Left lung (tissue), 14 donors: ENCODE measurements at places on chromosomes 1 and 21.

DNA sequence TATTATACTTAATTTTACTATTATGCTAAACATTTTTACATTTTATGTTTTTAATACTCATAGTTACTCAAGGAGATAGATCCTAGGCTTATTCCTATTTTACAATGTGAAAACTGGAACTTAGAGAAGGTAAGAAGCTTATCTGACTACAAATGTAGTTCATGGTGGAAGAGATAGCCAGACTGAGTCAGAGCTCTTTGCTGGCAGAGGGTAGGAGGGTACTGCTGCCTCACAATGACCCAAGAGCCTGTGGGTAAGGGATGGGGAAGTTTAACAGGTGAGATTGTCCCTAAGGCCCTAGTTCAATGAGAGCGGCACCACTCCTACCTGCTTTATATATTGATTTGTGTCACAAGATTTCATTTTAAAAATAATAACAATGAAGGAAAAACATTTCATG, 34.1 kb upstream of the NEK7 start:
- no peaks in the 10 kb centered on the region for H3K27me3 ChIP-seq
- no peak for DNase-seq
- no peak overlapping the region for H3K27ac ChIP-seq
- H3K4me1 ChIP-seq, result peaks cover 6% of the 10 kb centered on the region
- H3K36me3 ChIP-seq, result no peaks in the 10 kb centered on the region
- no peak overlapping the region for H3K4me3 ChIP-seq

DNA sequence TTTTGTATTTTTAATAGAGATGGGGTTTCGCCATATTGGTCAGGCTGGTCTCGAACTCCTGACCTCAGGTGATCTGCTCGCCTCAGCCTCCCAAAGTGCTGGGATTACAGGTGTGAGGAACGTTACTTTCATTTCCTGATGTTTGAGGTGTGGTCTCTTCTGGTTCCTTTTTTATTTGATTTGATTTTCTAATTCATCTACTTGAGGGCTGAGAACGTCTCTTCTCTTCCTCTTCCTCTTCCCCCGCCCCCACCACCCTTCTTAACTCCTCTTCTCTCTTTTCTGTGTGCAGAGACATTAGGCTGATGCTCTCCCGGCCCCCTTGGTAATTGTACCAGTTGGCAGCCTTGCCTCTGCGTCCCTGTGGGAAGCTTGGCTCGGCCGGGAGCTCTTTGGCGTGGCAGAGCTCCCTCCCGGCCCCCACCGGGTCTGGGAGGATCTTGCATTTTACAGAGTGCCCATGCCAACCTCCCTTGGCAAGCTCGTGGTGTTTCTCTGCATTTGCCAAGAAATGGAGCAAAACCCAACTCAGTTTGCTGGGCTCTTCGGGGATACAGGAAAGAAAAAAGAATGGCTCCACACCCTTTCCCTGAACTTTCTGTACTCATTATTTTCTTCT, 19.9 kb downstream of the CRYAA start:
- H3K4me1 ChIP-seq, result no peaks in the 10 kb centered on the region
- H3K27ac ChIP-seq, result no peak overlapping the region
- H3K4me3 ChIP-seq, result no peak overlapping the region
- no peaks in the 10 kb centered on the region for H3K27me3 ChIP-seq

- peak overlapping the region; percentile 100 for H3K27ac ChIP-seq
- peak overlapping the region; percentile 94 for H3K4me3 ChIP-seq
- peak; percentile 67 for DNase-seq
- H3K27me3 ChIP-seq, result no peaks in the 10 kb centered on the region
- H3K4me1 ChIP-seq, result peaks cover 56% of the 10 kb centered on the region
Observed at GRCh38 chr1:86704972-86705664, 742 bp downstream of the SH3GLB1 start.

GRCh38 chr1:21511579-21512522, 2.6 kb downstream of the ALPL start:
- H3K4me3 ChIP-seq, result peak overlapping the region; percentile 47
- peaks cover 4% of the 10 kb centered on the region for H3K36me3 ChIP-seq
- H3K27ac ChIP-seq, result peak overlapping the region; percentile 45

DNA sequence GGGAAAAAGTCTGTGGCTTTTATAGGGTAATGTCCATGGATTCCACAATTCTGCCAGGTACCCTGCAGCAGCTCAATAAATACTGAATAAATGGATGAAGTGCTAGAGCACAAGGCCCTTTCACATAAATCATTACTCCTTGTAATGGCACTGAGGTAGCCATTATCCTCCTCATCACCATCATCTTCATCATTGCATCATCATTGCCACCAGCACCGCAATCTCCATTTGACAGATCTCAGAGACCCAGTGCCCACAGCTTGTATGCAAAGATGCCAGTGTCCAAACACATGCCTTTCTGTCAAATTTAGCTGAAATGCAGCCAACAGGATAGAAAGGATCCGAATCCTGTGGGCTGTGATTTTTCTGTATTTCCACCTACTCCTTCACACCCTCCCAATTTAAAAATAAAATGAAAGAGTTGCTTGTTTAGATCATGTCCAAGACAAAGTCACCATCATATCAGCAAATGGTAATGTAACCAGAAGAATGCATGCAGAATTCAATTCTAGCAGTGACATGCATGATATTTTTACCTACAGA, 17.4 kb downstream of the DAB1 start:
- H3K4me3 ChIP-seq, result no peak overlapping the region
- no peaks in the 10 kb centered on the region for H3K36me3 ChIP-seq
- no peaks in the 10 kb centered on the region for H3K27me3 ChIP-seq
- DNase-seq, result no peak

DNA sequence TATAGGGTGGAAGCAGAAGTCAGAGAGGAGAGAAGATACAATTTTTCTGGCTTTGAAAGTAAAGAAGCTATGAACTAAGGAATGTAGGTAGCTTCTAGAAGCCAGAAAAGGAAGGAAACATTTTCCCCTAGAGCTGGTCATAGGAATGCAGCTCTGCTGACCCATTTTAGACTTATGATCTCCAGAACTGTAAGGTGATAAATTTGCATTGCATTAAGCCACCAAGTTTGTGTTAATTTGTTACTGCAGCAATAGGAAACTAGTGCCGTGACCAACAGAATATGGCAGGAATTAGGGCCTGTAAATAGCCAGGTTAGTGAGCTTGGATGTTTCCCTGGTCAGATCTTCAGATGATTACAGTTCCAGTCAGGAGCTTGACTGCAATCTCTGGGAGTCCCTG, 244.3 kb upstream of the C1orf105 start:
- H3K36me3 ChIP-seq, result no peaks in the 10 kb centered on the region
- H3K4me1 ChIP-seq, result peaks cover 6% of the 10 kb centered on the region
- H3K4me3 ChIP-seq, result no peak overlapping the region

- DNase-seq, result no peak
- no peak overlapping the region for H3K27ac ChIP-seq
- H3K4me3 ChIP-seq, result no peak overlapping the region
- H3K4me1 ChIP-seq, result no peaks in the 10 kb centered on the region
Observed at GRCh38 chr21:38861989-38862683, 56.4 kb downstream of the ETS2 start.
